NCI-H146 (cell line): ENCODE measurements at places on chromosomes 6 and 20.

- DNase-seq, result no peak
Measured at GRCh38 chr6:169741344-169741743, 10.0 kb downstream of the DYNLT2 start.

GRCh38 chr6:141443668-141444289 is 688.9 kb upstream of the GJE1 start:
- no peak for DNase-seq

- no peak for DNase-seq
Measured at GRCh38 chr6:53985366-53985765, 125.9 kb upstream of the MLIP start.

DNA sequence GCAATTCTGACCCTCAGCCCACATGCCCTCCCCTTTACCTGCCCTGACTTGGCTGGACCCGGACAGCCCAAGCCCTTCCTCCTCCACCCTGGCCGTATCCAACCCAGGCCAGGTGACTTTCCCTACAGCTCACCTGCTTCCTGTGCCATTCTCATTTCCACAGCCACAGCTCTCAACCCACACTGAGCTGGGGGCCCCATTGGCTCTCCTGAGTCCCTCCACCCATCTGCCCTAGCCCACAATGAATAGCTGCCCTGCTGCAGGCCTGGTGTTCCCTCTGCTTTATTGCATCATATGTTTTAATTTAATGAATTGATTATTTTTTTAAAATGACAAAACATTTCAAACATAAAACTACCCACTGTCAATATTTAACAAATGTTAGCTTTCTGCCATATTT is 118.5 kb upstream of the BACH2 start:
- DNase-seq, result no peak

GRCh38 chr6:21396313-21396712 is 197.2 kb upstream of the SOX4 start:
- DNase-seq, result no peak

DNA sequence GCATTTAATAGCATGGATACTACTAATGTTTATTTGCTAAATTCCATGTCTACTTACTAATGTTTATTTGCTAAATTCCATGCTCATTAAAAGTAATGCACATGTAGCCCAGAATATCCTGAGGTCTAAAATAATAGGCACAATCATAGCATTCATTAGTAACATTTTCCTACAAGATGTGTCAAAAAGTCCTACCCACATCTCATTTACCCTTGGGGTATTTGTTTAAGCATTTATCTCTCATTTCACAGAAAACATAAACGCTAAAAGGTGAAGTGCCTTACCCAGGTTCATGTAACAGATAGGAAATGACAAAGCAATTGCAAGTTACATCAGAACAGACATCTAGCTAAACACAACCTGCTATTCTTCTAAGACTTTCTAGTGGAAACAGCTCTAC is 457.1 kb downstream of the HACE1 start:
- DNase-seq, result peak; percentile 43

DNA sequence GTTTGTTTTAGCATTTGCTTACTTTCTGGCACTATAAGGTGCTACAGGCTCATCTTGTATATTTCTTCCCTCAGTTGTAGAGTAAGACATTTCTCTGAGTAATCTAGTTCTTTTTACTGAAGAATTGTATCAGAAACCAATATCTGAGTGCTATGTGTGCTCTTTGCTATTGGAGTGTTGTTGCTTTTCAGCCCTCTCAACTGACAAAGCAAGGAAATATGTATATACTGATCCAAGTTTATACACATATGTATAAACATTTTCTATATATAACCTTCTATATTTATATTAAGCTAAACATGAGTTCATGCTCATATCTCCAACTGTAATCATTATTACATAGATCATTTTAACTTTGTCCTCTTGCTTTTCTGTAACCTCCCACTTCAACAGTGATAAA is 405.7 kb downstream of the RFPL4B start:
- no peak for DNase-seq

GRCh38 chr6:6008089-6008647 is 1.4 kb upstream of the NRN1 start:
- DNase-seq, result no peak

DNA sequence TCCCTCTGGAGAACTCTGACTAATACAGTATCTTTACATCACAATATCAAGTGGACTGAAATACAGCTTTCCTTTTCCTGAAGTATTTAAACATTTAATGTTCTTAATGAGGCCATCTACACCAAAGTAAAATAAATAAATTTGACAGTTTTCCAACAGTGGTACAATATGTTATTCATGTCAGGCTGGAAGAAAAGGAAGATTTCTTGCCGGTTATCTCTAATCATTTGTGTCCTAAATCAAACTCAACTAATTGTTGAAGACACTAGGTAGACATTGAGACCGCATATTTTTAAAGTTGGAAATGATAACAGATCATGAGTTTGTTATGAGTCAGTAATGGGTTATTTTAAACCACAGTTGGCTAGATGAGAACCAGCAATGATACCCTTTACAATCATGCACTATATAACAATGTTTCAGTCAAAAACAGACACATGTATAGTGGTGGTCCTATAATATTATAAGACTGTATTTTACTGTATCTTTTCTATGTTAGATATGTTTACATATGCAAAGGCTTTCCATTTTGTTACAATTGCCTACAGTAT is 241.6 kb downstream of the LMBRD1 start:
- DNase-seq, result no peak

DNA sequence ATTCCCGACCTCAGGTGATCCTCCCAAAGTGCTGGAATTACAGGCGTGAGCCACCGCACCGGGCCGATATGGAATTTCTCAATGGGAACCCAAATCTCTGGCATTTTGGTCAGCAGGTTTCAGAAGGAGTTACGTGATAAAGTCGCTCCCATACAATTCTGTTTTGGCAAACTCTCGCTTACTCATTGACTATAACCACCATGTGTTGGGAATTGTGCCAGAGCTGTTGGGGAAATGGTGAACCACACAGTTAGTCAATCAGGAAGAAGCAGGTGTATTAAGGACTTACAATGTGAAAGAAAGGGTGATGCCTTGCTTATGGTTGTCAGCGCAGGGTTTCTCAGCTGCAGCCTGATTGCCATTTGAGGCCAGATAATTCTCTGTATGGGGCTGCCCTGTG is 410.5 kb downstream of the QKI start:
- no peak for DNase-seq

- peak; percentile 96 for DNase-seq
Measured at GRCh38 chr6:169862892-169863525, 111.6 kb downstream of the ERMARD start.

DNA sequence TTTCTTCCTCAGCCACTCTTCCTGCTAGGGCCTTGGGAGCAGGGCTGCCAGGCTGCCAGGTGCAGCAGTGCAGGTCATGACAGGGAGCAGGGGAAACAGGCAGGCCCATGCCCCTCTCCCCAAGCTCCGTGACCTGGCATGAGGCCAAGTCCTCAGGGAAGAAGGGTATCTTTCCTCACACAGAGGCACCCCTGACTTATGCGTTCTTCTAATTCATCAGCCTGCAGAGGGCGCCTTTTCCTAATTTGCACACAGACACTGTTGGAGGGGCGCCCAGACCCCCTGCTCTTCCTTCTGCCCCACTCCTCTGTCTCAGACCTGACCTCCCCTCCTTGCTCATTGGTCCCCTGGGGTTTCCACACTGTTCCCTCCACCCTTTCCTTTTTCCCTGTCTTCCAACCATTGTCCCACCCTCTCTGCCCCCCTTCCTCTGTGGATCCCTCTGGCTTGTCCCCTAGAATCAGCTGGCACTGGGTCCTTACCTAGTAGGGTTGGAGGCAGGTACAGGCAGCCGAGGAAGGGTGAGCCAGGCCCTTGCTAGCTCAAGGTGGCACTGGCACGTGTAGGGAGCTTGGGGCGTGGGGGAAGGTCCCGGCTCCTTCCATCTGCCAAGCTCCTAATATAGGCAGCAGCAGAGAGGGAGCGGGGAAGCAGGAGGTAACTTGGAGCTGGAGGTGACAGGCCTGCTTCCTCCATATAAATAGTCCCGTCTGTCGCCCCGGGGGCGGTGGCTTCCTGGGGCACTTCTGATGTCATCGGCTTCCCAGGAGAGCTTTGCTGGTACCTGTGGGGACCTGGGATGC is 154.9 kb upstream of the MLN start:
- DNase-seq, result peak; percentile 24

DNA sequence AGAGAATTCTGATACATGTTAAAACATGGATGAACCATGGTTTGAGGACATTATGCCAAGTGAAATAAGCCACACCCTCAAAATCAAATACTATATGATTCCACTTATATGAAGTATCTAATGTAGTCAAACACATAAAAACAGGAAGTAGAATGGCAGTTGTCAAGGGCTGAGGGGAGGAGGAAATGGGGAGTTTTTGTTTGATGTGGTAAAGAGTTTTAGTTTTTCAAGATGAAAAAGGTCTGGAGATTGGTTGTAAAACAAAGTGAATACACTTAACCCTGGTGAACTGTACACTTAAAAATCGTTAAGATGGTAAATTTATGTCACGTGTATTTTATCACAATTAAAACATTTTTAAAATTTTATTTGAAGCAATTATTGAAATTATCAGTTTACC is 127.4 kb upstream of the GRIK2 start:
- no peak for DNase-seq

DNA sequence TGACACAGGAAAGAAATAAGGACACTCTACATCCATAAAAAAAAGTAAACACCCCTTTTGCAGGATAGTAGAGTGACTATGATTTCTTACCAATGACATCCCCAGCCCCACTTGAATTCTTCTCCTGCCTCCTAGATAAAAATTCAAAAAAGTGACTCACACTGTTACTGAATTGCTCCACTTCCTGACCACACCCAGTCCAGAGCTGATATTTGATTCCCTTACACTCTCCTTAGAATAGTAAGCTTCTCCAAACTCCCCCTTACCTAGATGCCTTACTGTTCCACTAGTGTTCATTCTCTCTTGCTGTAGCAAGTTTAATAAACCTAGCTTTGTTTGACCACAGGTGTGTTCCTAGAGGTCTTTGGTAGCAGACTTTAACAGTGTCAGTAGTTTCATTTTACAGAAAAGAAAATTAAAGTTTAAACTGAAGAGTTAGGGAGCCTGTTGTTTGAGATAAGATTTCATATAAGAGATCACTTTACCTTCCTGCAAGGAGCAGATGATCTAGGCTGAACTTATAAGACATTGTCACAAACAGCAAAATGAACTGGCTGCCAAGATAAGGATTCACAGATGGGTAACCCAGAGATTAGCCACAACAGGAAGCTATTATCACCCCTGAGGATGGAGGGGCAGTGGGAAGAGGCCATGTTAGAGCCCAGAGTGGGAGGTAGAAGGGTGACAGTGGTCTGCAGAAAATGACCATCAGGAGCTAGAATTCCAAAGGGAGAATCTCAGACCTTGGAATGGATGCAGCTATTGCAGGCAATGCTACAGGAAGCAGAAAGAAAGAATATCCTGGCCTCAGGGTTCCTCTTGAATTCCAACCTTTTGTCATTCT is 28.4 kb upstream of the BTN3A2 start:
- DNase-seq, result no peak

DNA sequence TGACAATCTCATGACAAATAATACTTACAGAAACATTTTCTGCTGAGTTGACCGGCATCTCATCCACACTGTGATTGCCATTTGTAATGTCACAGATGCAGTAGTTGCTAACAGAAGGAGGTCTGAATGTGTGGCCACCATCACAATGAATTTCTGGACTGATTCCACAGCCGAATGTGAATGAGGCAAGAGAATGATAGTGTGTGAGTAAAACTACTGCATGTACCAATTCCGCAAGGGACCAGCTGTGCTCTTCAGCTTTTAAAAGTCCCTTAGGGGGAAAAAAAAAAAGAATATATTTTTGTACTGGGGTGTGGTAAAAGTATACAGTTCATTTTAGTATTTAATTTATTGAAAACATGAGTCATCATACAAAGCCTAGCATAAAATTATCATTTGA is 96.2 kb downstream of the SESN1 start:
- DNase-seq, result no peak

DNA sequence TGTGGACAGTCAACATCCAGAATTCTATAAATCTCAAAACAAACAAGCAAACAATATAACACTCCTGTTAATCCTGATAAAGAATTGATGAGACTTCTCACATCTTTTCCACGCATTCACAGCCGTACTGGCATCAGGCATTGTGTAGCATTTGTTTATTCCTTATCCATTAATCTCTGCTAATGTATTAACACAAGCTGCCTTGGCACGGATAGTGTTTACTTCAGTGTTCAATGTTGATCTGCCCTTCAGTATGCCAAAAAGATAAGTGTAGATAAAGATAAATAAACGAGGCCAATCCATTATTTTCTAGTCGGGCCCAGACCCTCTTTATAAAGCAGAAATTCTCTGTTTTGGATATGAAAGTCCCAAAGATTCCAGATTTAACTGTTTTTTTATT is 16.1 kb downstream of the UFL1 start:
- DNase-seq, result no peak

GRCh38 chr20:59603176-59603575 is 1.2 kb upstream of the PHACTR3 start:
- DNase-seq, result no peak

DNA sequence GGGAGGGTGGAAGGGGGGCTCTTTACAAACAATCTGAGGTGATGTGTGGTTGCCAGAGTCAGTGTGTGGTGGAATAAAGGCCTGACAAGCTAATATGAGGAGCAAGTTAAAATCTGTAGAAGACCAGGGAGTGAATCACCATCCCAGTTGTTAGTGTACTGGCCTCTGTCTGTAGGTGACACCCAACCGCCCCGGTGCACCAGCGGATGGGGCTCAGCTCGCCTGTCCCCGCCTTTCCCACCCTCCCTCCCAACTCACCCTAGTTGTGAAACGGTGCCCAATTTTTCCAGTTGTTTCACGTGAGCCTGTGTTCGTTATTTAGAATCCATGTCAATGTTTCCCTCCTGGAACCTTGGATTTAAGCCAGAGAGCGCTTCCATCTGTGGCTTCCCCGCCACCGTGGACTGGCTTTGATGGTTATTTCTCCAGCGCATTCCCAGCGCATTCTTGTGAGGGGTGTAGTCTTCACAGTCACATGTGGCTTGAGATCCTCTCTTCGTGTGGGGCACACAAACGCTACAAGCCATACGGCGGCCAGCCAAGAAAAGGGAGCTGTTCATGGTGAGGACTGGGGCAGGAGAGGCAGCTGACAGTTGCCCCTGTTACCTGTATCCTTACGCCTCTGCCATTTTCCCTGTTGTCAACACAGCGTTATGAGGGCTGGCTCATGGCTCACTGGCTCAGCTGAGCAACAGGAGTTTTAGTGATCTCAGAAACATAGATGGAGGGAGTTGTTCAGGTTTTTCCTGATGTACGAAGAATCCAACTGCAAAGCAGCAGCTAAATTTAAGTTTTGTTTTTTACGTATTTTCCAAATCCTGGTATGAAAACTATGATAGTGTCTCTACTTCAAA is 137.6 kb downstream of the ZDHHC14 start:
- no peak for DNase-seq

GRCh38 chr20:60101891-60102281 is 143.7 kb downstream of the CDH26 start:
- DNase-seq, result no peak

DNA sequence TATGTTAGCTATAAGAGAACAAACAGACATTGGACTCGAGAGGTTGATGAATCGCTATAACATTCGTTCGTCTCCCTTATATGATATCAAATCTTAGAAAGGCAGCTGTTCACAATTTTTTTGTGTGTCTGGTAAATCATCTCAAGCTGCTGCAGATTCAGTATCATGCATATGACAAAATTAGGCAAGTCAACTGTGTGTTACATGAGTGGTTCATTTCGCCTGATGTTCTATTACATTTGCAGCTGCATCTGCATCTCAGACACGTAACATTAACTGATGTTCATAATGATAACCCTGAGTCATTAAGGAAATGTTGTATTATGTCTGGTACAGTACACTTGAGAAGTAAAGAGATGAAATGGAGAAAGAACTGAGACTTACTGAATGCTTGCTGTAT is 92.1 kb downstream of the NKAIN2 start:
- no peak for DNase-seq
